ENCODE measurements at places on chromosomes 6 and 20. TPM values are rescaled to one million over a fixed set of nuclear protein-coding genes. Genes with fewer than 3 reads are reported as not detected.

DNA sequence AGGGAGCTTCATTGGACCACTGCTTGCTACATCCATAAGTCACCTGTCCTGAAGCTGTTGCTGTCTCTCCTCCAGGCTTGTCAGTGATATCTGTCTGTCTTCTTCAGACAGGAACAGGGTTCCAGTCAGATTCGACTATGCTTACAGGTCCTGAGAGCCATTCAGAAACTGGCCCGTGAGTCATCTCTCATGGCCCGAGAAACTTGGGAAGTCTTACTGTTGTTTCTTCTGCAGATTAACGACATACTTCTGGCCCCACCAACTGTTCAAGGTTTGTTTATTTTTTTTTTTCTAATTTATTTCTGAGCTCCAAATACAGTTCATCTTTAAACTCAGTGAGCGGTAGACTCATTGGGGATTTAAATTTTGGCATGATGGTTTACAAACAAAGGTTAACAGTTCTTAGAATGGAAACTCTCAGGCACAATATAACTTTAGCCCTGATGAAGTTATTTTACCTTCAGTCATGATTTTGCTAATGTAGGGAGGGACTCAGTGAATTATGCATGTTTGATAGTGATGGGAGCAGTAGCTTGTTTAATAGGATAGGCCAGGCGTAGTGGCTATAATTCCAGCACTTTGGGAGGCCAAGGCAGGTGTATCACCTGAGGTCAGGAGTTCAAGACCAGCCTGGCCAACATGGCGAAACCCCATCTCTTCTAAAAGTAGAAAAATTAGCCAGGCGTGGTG lies 24.7 kb downstream of the RALGAPB start:
- no peaks in the 10 kb centered on the region for H3K4me1 ChIP-seq
- no peak overlapping the region for H3K4me3 ChIP-seq
- H3K27me3 ChIP-seq: no peaks in the 10 kb centered on the region
- H3K36me3 ChIP-seq: peaks cover 9% of the 10 kb centered on the region
- no peak for DNase-seq

- H3K4me3 ChIP-seq: no peak overlapping the region
- peaks cover 6% of the 10 kb centered on the region for H3K36me3 ChIP-seq
- no peaks in the 10 kb centered on the region for H3K27me3 ChIP-seq
- no peak for DNase-seq
- no peak overlapping the region for H3K27ac ChIP-seq
Measured at GRCh38 chr6:108693430-108694154, 132.9 kb downstream of the FOXO3 start.

GRCh38 chr6:106510090-106510970 lies 119.0 kb downstream of the RTN4IP1 start:
- H3K27me3 ChIP-seq: peaks cover 77% of the 10 kb centered on the region
- no peak for DNase-seq
- H3K27ac ChIP-seq: no peak overlapping the region

DNA sequence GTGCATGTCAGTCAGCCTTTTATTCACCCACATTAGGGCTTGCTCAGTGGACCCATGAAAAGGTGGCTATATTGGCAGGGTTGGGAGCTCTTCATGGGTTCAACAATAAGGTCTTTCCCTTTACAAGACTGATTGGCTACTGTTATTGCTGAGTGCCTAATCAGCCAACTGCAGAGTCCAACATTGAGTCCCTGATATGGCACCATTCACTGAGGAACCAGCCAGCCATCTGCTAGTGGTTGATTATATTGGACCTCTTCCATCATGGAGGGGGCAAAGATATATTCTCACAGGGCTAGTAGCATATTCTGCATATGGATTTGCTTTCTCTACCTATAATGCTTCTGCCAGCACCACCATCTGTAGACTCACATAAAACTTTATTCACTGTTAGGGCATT lies 69.9 kb downstream of the CDKAL1 start:
- no peaks in the 10 kb centered on the region for H3K27me3 ChIP-seq
- H3K4me3 ChIP-seq: no peak overlapping the region
- H3K27ac ChIP-seq: no peak overlapping the region

DNA sequence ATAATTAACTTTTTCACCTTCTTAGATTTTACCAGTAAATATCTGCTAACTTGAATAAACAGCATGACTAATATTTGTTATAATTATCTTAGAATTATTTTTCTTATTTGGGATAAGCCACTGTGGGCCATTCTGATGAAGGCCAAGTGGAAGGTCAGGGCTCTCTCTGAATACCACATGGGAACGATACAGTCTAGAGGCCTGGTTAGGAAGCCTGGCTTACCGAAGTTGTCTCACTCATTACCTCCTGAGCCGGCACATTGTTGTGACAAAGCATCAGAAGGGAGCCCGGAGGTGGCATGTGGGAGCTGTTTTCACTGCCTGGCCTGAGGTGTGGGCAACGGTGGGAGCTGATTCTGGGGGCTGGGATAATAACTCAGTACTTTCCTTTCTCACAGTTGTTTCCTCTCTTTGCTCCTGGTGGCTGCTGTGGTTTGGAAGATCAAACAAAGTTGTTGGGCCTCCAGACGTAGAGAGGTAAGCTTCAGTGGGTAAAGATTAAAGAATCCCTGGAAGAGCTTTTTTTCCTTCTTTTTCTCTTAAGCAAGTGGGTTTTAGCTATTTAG lies 29.2 kb downstream of the GFRA4 start:
- DNase-seq: no peak
- H3K27ac ChIP-seq: no peak overlapping the region
- H3K36me3 ChIP-seq: peaks cover 6% of the 10 kb centered on the region
- H3K4me3 ChIP-seq: no peak overlapping the region

- no peak overlapping the region for H3K27ac ChIP-seq
- no peaks in the 10 kb centered on the region for H3K27me3 ChIP-seq
- DNase-seq: no peak
- no peaks in the 10 kb centered on the region for H3K4me1 ChIP-seq
- no peaks in the 10 kb centered on the region for H3K36me3 ChIP-seq
- no peak overlapping the region for H3K4me3 ChIP-seq
Measured at GRCh38 chr20:40010483-40010882, 678.6 kb downstream of the MAFB start.

The SYNJ2 gene
- 11.0 TPM for total RNA-seq

The BNIP5 gene
- total RNA-seq: under 0.01 TPM

The FITM2 gene
- total RNA-seq: 12.5 TPM

The DEK gene
- total RNA-seq: 124 TPM

Data from spinal cord (tissue), 10 donors.